ENCODE measurements at places on chromosomes 11 and 22.

- no peak for DNase-seq
These were observed 386.5 kb downstream of the SOX6 start for GRCh38 chr11:15969701-15970329.

DNA sequence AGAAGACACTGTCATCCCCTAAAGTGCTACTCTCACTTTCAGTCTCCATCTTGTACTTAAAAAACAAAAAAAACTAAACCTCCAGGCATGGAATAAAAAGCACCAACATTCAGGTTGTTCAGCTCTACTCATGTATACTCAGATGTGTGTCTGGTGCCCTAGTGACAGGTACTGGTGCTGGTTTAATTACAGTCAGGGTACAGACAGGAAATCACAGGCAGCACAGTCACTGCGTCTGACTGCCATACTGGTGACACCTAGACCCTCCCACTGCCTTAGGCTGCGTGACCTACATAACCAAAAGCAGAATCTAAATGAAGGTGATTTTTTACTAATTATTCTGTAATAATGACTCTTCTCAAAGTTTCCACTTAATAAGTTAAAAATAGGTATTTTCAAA lies at the start of gene ARHGAP32:
TSS of gene ARHGAP32 (minus strand) at position 176 of the 400 bp plus-strand sequence. CDS start at position 49, 127 bp downstream.
- DNase-seq: no peak

- DNase-seq: no peak
These were observed 9.4 kb downstream of the UEVLD start for GRCh38 chr11:18578975-18579598.

- no peak for DNase-seq
These were observed 70.5 kb downstream of the MPPED1 start for GRCh38 chr22:43482318-43482625.

DNA sequence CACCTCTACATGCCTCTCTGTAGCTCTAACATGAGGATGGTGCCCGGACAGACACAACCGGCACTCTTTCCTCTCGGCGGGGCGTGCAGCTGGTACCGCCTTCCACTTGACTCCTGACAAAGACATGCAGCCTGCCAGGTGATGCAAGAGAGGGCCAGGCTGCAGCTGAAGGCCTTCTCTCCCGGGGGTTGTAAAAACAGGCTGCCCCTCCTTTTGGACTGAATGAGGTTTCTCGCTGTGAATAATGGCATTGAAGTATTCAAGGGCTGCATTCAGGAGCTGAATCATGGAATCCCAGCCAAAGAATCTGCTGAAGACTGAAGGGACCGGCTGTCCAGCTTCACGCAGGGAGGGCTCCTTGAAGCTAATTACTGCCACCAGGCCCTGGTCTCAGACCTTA lies 110.9 kb downstream of the GALNT18 start:
- DNase-seq: no peak

DNA sequence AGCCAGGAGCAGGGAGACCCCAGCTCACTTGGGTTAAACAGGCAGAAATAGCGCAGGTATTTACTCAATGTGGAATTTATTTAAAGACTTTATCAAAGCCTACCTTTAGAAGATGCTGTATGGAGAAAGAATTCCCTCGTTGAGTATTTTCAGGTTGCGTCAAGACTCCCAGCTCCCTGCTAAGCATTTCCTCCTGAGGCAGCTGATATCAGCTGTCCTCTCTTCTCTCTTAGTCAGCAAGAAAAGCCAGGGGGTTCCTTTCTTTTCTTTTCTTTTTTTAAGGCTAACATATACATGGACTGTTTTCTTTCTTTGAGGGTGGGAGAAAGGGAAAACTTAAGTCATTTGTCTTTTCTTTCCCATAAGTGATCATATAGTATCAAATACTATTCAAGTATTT lies 125.8 kb upstream of the POU2AF2 start:
- DNase-seq: no peak

- DNase-seq: no peak
These were observed 56.2 kb downstream of the NAV2 start for GRCh38 chr11:19768815-19769214.

GRCh38 chr11:115197031-115197430 lies 307.2 kb downstream of the CADM1 start:
- no peak for DNase-seq

GRCh38 chr11:2250485-2250884 lies 19.9 kb downstream of the ASCL2 start:
- DNase-seq: no peak

DNA sequence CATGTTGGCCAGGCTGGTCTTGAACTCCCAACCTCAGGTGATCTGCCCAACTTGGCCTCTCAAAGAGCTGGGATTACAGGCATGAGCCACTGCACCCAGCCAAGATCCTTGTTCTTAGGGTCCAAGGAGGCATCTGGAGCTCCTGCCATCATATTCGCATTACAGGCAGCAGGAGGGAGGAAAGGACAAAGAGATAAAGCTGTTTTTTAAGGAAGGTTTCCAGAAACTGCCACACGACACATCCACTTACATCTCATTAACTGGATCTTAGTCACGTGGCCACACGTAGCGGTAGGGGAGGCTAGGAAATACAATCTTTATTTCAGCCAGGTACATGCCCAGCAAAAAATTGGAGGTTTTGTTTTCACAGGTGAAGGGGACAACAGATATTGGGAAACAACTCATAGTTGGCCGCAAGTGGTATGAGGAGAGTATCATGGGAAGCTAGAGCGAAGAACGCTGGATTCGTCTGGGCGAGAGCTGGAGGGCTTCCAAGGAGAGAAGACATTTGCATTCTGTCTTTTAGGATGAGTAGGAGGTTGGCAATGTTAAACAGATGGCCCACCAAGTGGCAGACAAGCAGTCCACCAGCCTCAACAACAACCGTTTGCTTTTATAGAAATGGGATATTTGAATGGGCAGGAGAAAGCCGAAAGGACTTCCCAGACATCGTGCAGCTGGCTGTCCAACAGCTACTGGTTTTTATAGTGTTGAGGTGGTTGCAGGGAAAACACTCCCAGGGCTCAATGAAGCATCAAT lies 39.2 kb upstream of the DMC1 start:
- no peak for DNase-seq

Measured in Kasumi-1 (cell line).